NCI-H2081 treated with DMSO at 0.1 percent for 48 hours (cell line): ENCODE measurements at places on chromosomes 4 and X.

DNA sequence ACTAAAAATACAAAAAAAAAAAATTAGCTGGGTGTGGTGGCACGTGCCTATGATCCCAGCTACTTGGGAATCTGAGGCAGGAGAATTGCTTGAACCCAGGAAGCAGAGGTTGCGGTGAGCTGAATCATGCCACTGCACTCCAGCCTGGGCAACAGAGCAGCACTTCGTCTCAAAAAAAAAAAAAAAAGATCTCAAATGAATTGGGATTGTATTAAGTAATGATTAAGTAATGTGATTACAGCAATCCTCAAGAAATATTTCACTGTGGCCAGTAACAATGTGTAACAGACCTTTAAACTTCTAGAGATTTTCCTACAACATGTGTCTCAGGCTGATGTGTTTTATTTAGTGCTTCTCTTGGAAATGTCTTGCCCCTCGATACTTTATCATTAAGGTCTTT lies 46.8 kb downstream of the PKD2 start:
- no peak for DNase-seq

DNA sequence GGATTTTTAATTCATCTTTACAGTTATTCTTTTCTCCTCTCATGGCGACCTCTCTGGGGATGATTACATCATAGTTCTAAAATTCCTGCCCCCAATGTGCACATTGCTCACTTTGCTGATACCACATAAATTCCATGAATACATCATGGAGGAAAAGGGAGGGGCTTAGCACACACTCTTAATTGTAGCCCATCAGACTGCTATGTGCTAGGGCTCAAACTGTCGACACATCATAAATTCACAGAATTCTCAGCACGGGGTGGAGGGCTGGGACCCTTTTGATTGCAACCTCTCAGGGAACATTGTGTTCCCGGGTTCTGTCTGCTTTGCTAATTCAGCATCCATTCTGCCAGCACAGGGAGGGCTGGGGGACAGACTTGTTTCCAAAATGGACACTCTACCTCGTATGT lies 592.9 kb downstream of the BCOR start:
- no peak for DNase-seq

- no peak for DNase-seq
Observed at GRCh38 chr4:181909368-181909767, 333.8 kb upstream of the TENM3 start.

DNA sequence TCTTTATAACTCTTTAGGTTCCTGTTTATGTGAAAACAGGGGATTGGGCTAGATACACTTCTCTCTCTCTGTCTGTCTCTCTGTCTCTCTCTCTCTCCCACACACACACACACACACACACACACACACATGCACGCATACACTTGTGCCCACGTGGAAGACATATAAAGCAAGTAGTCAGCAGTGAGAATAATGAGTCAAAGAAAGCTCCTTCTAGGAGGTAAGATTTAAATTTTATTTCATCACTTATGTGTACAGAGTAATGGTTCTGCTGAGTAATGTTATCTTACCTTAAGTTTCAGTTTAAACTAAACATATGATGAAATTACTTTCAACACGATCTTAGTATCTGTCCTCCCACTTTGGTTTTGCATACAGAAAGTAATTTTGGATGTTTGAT lies 243.0 kb upstream of the TEX13A start:
- DNase-seq: no peak

- DNase-seq: no peak
Observed at GRCh38 chr4:142567620-142568451, 278.3 kb downstream of the INPP4B start.

GRCh38 chr4:3392321-3392720 lies 49.4 kb upstream of the HGFAC start:
- DNase-seq: no peak

DNA sequence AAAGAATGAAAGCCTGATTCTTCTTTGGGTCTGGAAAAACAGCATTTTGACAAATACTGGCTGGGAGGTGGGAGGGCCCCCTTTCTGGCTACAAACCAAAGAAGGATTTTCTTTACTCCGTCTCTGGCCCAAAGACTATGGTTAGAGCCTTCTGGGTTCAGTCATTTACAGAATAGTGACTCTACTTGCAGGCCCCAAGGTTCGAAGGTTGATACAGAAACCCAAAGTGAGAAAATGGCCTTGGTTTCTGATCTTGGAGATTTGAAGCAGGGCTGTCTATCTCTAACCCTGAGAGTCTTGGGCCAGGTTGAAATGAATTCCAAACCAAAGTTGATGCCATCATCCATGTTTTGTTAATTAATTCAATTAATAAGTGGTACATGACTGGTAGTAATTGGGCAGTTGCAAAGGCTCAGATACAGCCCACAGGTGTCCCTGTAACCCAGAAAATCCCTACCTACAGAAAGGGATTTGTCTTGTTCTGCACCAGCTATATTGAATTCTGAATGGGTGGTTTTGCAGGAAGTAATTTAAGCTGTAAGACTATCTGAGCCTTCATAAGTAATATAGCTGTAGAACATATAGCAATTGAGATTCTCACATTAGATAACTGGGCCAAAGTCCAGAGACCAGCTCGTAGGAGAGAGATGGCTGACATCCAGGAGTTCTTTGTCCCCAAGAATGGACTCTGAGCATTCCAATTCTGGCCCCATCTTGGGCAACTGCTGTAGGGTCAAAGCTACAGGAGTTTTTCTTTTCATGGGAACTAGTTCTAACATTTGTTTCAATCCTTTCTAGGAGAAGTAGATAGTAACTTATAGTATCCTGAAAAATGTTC lies 34.5 kb downstream of the CHRNA9 start:
- DNase-seq: no peak

DNA sequence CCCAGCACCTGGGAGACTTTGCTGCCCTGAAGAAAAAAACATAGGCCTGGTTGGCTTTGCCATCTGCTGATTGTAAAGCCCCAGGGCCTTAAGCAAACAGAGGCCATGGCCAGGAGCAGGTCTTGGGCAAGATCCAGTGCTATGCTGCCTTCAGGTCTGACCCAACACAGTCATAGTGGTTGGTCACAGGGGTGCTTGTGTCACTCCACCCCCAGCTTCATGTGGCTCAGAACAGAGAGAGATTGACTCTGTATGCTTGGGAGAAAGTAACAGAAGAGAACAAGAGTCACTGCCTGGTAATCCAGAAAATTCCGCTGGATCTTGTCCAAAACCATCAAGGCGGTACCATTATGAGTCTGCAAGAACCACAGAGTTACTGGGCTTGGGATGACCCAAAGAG lies 24.4 kb upstream of the SMARCA5 start:
- no peak for DNase-seq

DNA sequence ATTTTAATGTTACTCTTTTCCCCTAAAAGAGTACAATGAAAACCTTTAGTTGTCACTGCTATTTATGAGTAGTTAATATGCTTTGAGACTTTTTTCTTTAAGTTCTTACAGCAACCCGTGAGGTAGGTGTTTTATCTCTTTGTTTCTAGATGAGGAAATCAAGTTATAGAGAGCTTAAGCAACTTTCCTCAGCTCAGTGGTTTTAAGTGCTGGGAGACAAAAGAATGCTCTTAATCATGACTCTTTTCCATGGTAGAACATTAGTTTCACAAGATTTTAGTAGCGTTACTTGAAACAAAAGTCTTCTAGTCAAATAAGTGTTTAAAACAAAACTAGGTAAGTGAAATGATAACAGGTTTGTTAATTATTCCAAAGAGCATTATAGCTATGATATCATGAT lies 354.7 kb upstream of the PITX2 start:
- no peak for DNase-seq

- no peak for DNase-seq
Observed at GRCh38 chrX:132071254-132071653, 48.2 kb downstream of the STK26 start.

- no peak for DNase-seq
Observed at GRCh38 chrX:35786271-35786670, 11.9 kb upstream of the MAGEB16 start.

- DNase-seq: no peak
Observed at GRCh38 chr4:174882317-174882992, 35.7 kb upstream of the ADAM29 start.

- no peak for DNase-seq
Observed at GRCh38 chr4:38574559-38575333, 89.3 kb upstream of the KLF3 start.

GRCh38 chrX:114344756-114345349 lies 239.0 kb upstream of the HTR2C start:
- DNase-seq: no peak

- no peak for DNase-seq
Observed at GRCh38 chrX:153934762-153935325, at the start of gene NAA10. NAA10 (minus strand) TSS chrX:153935037; CDS start chrX:153934904, 133 bp downstream.

GRCh38 chrX:17377795-17378194 lies 2.8 kb downstream of the NHS start:
- DNase-seq: no peak

DNA sequence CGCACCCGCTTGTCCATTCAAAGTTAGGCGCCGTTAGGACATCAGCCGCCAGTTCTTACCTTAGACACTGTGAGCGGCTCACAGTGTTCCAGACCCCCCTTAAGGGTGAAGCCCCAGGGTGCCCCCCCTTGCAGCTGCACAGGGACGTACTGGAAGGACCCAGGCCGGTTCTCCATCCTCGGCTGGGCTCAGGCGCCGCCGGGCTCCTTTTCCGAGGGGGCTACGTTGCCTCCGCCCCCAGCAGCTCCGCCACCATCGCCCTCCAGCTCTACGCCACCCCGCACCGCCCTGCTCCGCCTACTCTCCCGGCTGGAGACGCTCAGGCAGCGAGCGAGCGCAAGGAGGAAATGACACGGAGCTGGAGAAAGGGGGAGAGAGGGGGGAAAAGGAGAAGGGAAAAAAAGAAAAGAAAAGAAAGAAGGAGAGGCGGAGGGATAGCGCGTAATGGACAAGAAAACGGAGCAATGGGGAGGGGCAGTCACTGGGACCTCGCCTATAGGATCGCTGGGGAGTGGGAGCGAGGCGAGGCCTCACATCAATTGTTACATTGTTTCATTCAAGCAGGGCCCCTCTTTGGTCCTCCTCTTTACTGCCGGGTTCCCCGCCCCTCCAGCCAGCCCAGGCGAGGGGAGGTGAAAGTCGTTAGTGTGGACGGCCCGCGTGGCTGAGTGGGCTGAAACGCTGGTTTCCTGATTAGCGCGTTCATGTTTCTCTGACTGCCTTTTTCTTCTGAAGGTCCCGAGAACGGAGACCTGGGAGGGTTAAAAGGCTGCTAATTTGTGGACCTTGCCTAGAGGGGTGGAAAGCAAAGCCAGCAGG lies at the start of gene SHROOM4:
SHROOM4 (minus strand) TSS at position 352 of the 819 bp plus-strand sequence; CDS start at position 176, 176 bp downstream.
- no peak for DNase-seq

DNA sequence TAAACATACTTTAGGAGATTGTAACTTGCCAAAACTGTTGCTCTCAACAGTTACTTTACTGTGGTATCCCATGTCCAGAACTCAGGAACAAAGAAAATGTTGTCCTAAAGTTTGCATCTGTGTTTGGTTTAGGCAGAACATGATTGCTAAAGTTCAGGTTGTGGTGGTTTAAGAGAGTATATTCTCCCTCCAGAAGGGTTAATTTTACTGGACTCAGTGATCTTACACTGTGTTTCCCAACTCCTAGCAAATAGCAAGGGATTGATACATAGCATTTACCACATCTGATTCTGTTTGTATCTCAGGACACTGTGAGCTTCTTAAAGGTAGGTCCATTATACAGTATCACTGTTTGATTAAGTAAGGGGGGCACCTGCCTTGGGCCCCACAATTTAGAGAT lies 13.3 kb upstream of the DCK start:
- DNase-seq: no peak

DNA sequence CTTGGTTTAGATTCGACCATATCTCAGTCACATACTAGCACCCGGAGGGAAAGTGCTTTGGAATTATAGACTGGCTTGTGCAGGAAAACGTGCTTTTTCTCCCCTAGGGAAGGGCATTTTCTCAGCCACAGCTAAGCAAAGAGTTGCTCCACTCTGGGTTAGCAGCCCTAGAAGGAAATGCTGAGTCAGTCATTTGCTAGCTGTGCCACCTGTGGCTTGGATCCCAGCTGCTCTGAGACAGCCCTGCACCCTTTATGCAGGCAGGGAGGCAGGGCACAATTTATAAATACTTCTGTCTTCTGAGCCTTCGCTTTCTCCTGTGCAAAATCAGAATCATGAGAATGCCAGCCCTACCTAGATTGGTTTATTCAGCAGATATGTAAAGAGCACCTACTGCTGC lies 1.3 kb upstream of the USP51 start:
- no peak for DNase-seq

- DNase-seq: no peak
Observed at GRCh38 chr4:7763788-7764187, 175.9 kb downstream of the AFAP1 start.

DNA sequence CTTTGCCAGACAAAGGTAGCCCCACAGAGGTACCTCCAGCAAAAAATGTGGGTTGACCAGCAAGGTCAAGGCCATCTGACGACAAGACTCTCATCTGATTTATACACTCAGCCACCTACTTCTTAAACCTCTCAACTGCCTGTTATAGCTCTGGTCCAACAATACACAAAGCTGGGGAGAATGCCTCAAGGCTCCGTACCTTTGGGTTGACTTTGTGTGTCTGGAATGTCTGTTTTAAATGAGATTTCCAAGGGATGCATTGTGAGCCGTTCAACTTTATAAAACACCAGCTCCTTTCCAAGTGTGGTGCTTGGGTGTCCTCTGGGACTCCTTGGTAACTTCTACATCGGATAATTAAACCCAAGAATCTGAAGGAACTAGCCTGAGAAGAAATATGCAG lies 167.0 kb upstream of the RPL34 start:
- DNase-seq: no peak

DNA sequence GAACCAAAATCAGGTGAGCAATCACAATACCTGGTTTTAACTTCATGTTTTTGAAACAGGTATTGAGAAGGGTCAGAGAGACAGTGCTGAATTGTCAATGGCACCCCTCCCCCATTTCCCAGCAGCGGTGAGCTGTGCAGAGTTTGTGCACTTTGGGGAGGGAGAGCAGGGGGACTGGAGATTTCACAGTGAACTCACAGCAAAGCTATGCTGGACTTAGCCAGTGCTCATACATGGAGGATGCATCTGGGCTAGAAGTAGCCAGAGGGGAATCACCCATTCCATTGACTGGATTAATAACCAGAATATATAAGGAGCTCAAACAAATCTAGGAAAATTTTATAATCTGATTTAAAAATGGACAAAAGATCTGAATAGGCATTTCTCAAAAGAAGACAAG lies 612.6 kb downstream of the STPG2 start:
- DNase-seq: no peak

GRCh38 chrX:67094061-67094460 lies 449.8 kb upstream of the AR start:
- no peak for DNase-seq

GRCh38 chrX:46626566-46626965 lies 53.0 kb downstream of the CHST7 start:
- DNase-seq: no peak

- DNase-seq: no peak
Observed at GRCh38 chr4:173735585-173735984, 205.6 kb upstream of the HAND2 start.

- DNase-seq: no peak
Observed at GRCh38 chr4:27011401-27011800, 150.8 kb downstream of the STIM2 start.

- no peak for DNase-seq
Observed at GRCh38 chrX:129781680-129782495, 2.1 kb downstream of the SASH3 start.

DNA sequence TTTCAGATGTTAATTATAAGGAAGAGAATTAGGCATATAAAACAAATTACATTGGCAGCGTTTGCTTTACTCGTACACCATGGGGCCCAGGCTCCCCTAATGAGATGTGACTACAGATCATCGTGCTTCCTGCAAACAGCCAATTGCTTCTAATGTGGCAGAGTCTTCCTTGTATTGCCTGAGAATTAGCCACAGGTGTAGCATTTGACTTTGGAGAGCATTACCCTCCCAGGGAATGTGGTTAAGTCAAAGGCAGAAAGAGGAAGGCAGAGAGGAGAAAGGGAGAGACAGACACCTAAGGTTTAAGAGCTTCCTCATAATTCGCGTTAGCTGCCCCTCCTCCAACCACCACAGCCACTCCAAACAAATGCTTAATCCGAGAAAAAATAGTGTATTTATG lies 97.0 kb downstream of the MID1IP1 start:
- DNase-seq: peak; percentile 16
